ENCODE measurements at places on chromosomes 3 and 15.

- DNase-seq, result no peak
Measured at GRCh38 chr15:38746211-38746610, 181.6 kb upstream of the RASGRP1 start.

DNA sequence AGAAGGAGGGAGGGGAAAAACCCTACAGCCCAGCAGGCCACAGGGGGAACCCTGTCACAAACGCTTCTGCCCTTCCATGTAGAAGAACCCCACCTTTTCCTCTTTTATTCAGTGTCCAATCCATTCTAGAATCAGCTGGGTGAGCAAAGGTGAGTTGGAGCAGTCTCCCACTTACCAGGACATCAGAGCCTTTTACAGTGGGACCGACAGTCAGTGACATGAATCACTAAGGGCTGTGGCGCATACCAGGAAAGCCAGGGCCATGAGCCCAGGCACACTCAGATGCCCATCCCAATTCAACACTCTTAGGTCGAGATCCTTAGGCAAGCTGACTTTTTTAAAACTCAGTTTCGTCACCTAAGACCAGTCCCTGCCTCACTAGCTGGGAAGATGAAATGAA is 146.1 kb downstream of the AQP9 start:
- DNase-seq, result no peak

DNA sequence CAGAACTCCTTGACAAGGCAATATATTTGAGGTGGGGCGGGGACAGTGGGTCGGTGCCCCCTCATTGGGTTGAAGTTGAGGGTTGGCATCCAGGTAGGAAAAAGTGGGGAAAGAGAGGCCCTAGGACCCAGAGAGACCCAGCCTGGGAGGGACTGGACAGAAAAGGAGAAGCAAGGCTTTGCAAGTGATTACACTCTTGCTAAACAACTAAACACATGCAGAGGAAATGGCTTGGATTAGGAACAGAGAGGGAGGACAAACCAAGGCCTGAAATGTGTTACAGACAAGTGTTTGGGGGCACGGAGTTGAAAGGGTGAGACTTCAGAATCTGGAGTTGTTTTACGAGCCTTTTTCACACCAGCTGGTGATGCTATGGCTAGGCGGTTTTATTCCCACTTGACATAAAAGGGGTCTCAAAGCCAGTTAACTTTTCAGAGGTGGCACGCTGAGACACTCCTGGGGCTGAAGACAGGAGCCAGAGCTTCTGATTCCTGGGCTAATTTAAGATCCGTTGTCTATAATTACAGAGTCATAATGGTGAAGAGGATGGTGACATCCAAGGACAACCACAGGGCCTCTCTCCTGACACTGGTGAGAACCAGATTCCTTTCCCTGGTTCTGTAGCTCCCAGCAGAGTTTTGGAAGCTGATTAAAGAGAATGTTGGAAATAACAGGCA is 7.7 kb upstream of the KCTD6 start:
- DNase-seq, result no peak

GRCh38 chr15:40790718-40791117 is 16.2 kb upstream of the ZFYVE19 start:
- no peak for DNase-seq

DNA sequence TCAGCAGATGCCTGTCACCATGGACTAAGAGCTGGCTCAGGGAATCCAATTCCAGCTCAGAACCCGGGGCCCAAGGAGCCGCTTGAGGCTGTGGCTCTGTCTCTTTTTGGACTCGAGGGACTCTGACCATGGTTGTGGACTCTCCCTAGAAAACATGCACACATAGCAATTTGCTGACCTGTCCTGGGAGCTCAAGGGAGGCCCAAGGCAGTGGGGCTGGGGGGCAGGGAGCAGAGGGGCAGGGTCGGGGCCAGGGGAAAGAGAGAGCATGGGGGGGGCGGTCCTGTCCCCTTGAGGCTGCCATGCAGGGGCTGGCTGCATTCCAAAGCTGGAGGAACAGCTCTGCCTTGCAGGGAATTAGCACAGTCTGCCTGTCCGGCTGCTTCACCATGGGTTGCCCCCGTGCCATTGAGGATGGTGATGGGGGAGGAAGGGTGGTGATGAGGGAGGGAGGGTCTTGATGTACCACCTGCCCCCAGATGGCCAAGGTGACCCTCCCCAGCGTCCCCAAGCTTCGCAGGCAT is 190.1 kb downstream of the GOLGA6L6 start:
- DNase-seq, result no peak

- DNase-seq, result no peak
Measured at GRCh38 chr15:85785887-85786780, 8.6 kb downstream of the KLHL25 start.

GRCh38 chr3:110598847-110599490 is 472.6 kb upstream of the NECTIN3 start:
- no peak for DNase-seq

DNA sequence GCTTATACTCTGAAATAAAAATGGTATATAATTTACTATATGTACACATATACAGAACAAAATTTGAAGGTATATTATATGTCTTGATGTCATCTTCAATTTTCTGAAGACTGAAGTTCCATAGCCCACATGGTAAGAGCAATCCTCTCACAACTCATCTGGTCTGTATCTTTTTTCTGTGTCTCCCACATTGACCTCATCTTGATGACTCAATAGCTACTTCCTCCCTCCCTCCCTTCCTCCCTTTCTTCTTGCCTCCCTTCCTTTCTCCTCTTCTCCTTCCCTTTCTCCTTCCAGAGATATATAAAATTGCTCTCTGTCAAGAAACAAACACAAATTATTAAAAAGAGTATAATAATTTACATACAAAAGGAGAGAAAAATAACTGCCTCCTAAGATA is 268.5 kb downstream of the SQOR start:
- DNase-seq, result no peak

GRCh38 chr3:11549580-11550140 is 94.1 kb downstream of the VGLL4 start:
- DNase-seq, result no peak

DNA sequence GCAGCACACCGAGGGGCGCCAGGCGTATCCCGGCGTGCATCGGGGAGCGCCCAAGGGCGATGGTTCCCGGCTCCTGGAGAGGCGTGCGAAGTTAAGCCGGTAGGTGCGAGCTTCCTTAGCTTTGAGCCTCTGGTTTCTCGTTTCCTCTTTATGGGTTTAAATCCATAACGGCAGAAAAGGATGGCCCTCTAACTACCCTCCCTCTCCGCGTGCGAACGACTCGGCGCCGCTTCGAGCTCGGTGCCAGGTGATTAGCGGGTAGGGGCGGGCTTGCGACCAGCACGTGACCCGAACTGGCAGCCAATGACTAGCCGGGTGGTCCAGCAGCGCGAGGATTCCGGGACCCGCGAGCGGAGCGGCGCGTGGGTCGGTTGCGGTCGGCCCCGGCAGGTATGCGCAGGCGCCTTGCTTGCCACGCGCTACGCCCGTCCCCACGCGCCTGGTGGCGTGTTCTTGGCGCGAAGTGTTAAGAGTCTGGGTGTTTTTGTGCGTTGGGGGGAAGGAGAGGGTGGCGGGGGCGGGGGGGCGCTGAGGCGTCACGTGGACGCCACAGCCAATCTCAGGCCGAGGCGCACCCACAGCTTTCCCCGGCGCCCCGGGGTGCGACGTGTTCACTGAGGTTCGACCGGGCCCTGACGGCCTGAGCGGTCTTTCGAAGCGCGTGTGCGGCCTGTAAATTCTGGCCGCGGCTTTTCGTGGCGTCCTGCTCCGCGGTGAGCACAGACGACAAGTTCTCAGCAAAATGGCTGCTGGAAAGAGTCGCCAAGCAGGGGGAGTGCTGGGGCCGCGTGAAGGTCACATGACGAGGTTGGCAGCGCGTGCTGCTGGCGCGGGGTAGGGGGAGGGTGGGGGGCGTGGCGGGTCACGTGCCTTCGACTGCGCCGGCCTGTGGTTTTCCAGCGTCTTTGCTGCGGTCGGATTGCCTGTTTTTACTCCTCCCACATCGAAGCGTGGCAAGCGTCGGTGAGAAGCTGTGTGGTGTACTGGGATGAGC is 38.7 kb upstream of the MGA start:
- peak; percentile 64 for DNase-seq

DNA sequence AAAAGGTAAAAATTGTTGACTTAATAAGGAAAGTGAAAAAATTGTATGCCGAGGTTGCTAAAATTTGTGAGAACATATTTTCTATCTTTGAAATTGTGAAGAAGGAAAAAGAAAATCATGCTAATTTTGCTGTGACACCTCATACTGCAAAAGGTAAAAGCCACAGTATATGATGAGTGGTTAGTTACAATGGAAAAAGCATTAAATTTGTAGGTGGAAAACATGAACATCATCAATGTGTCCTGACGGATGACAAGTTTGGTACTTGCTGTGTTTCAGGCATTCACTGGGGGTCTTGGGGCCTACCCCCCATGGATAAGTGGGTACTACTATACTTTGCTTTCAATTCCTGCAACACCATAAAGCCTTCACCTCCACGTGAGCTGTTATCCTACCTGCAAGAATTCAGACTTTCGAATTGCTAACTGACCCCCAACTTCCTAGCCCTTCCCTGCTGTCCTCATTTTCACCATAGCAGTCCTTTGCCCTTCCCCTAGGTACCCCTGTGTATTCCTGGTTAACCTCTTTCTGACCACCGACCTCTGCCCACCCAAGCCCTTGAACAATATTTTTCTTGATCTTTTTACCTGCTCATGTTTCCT is 62.4 kb downstream of the RAB7A start:
- no peak for DNase-seq

- no peak for DNase-seq
Measured at GRCh38 chr15:38622908-38623307, 58.3 kb upstream of the RASGRP1 start.

DNA sequence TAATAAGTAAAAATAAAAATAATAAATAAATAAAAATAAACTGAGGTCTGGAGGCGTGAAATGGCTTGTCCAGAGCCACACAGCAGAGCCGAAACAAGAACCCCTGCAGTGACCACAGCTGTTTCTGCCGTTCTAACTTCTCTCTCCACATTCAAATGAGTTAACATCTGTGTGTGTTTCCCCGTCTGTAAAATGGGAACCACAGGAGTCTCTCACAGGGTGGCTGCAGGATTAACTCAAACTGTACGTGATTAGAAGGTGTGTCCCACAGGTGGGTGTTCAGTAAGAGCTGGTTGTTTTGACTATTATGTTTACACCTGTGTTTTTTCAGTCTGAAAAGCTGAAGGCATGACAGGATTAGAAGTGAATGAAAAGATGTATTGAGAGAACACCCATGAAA is 27.0 kb upstream of the MUC4 start:
- DNase-seq, result no peak

GRCh38 chr15:92017882-92018534 is 164.5 kb downstream of the SLCO3A1 start:
- DNase-seq, result no peak

- DNase-seq, result no peak
Measured at GRCh38 chr3:149590691-149591441, 67.0 kb downstream of the WWTR1 start.

DNA sequence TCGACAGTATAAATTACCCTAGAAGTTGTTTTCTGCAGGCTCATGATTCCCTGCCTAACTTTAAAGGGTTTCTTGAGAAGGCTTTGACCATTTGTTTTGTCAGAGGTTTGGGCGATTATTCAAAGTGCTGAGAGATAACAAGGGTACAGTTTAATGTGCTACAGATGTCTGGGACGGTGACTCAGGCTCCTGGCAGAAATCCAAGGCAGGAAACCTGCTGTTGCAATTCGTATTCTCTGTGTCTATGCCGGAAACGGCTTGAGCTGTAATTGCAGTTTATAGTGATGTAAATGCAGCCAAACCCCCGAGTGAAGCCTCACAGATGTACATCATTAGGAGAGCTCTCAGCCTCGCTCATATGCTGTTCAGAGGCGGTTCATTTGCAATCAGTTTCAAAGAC is 65.6 kb downstream of the SYNPR start:
- DNase-seq, result peak; percentile 2

GRCh38 chr15:68217341-68217740 is 12.2 kb downstream of the CLN6 start:
- no peak for DNase-seq

GRCh38 chr15:91853948-91854638 is 585 bp downstream of the SLCO3A1 start:
- no peak for DNase-seq

DNA sequence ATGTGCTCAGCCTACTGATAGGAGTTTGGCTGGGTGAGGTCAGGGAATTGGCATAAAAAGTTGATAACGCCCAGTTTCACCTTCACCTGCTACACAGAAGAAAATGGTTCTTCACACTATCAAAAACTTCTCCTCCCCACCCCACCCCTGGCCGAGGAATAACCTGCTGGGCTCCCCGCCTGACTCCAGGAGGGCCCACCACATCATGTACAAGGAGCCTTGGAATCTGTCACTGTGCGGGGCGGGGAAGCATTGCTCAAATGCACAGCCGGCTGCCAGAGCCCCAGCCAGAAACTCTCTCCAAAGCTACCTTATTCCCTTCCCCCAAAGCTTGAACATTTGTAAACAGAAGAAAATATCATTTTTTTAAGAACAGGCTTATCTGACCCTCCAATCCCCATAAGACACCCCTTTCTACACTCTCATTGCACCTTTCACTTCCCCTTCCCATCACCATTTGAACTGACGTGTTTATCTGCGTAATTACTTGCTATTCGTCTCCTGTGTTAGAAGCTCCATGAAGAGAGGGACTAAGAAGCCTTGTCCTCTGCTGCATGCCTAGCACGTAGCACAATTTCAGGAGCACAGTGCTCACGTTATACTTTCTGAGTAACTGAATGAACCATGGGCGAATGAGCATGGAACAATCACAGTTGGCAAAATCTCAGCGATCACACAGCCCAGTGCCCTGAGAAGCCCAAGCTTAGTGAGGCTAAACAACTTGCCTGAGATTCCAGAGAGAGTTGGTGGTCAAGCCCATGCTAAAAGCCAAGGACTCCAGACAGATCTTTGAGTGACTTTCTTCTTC is 82.9 kb downstream of the HES1 start:
- no peak for DNase-seq

GRCh38 chr3:114451561-114452018 is 157.8 kb downstream of the TIGIT start:
- no peak for DNase-seq

DNA sequence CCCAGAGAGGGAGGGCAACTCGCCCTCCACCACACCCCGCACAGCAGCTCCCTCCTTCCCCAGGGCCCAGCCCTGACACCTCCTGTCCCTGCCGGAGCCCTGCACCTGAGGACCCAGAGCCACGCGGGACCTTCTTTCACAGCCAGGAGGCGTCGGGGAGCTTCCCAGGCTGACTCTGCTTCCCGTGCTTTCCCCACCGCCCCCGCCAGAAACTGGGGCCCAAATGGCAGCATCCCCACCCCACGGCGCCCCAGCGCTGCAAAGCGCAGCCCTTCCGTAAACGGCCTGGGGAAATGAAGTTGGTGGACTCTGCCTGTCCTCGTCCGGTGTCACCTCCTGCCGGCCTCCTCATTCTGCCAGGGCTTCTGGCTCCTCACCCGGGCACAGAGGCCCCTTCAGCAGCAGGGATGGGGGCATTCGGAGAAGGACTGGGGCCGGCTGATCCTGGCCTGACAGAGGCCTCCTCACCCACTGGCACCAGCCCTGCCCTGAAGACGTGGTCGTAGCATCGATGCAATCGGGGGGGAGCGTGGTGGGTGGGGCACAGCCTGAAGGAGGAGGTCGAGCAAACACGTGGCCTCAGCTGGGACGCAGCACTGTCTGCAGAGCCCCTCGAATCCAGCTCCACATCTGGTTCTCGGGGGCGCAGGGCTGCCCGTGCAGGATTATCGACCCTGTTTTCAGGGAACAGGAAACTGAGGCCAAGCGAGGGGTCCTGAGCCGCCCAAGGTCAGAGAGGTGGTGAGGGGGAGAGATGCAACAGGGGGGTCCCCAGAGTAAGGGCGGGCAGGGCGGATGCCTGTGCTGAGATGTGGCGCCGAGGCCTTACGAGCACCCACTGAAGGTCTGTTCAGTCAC is 235.4 kb downstream of the XXYLT1 start:
- no peak for DNase-seq

- no peak for DNase-seq
Measured at GRCh38 chr15:45821390-45821789, 186.6 kb downstream of the SQOR start.

- DNase-seq, result peak; percentile 76
Measured at GRCh38 chr3:125141596-125142419, 70.7 kb downstream of the SLC12A8 start.

All from stimulated activated CD8-positive, alpha-beta memory T cell treated with anti-CD3 and anti-CD28 coated beads, Interleukin-15, amount 100 ng/mL, for 48 hours (primary cell).